Smooth muscle cell of the brain vasculature (primary cell): ENCODE measurements at places on chromosomes 7 and 10.

DNA sequence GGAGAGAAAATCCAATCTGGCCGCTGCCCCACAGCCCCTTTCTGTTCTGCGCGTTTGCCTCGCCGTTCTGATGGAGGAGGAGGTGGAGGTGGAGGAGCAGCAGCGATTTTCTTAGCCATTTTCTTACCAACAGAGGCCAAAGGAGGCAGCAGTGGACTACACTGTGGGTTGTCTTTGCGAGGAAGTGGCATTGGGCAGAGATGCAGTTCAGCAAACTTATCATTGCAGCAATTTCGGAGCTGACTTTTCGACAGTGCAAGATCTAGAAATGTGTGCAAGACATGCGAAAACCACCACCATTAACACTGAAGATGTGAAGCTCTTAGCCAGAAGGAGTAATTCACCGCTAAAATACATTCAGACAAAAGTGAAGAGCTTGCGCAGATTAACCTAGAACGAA is 1.9 kb upstream of the ARL4A start:
- no peak for DNase-seq

GRCh38 chr10:47339759-47340607 is 8.2 kb upstream of the RBP3 start:
- no peak for DNase-seq

DNA sequence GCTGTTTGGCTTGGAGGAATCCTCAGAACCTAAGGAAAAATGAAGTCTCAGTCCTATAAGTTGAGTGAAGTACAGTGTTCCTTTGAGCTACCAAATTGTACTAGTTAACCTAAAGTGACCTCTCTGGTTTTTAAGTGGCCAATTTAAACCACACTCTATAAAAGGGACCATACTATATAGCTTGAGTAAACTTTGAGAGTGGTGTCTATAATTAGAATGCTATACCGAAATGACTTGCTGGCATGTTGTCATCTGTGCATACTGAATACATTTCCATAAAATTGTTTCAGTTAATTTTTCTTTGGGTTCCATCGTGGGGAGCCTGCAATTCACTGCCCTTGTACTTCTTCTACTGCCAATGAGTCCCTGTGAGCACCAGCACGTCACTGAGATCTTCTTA is 151.1 kb downstream of the DKK1 start:
- no peak for DNase-seq

DNA sequence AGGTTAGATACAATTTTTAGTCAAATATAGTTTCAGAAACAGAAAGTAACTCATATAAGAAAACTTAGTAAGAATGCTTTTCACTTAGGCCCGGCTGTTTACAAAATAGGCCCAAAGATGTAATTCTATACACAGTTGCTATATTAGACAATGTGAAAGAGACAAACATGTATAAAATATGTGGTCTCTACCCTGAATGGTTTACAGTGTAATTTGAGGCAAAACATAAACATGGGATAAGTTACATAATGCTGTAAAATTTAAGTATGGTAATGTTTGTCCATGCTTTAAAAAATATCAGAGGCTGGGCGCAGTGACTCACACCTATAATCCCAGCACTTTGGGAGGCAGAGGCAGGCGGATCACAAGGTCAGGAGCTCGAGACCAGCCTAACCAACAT is 18.7 kb downstream of the KRIT1 start:
- DNase-seq, result no peak

DNA sequence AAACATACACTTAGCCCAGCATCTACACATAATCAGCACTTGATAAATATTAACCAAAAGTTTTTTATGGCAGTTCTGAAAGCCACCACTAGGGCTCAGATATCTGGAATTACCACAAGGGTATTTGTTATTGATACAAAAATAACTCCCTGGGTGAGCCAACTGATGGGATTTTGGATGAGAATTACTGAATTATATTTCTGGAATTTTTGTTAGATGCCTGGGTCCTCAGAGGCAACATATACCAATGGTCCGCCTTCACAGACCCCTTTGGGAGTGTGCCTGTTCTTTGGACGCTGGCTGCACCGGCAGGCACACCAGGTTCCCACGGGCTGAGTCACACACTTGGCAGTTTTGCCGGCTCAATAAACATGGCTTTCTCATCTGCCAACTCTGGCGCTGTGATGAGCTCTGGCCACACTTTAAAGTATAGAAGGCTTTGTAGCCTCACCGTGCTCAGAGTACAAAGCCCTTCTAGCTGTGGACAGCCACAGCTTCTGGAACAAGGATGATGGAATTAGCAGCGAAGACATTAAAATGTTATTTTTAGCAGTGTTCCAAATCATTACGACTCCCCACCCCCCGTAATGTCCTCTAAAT is 24.5 kb upstream of the EEPD1 start:
- DNase-seq, result peak; percentile 78

- DNase-seq, result no peak
Measured at GRCh38 chr10:44297963-44298362, 86.9 kb downstream of the CXCL12 start.

DNA sequence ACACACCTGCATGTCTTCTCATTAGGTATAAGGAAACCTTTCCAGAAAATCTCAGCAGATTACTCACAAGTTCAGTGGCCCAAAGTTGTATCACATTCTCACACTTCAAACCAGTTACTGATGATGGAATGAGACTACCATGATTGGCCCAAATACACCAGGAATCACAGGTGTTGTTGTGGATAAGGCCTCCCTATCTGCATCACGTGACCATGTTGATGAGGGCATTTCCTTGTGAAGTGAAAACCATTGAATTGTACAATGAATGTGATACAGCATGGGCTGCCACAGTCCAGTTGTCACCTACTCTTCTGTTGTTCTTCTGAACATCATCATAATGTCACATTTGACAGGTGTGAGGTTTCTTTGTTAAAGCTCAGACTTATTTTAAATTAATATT is 431.7 kb downstream of the AUTS2 start:
- DNase-seq, result no peak
